ENCODE measurements at places on chromosomes 3 and 15.

DNA sequence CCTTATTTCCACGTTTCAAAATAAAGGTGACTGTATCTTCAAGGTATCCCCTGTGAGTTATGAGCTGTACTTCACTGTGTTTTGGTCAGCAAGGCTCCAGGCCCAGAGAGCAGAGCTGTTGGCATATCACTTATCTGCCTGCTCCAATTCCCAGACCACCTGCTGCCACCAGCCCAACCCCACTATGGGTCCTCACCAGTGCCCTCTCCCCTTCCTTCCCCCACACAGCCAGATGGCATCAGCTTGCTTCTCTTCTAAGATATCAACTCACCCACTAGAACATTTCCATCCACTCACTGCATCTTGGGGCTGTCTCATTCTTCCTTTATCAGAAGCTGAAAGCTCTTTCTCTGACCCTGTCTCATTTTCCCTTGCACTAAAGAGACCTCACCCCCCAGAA lies 136.9 kb upstream of the EIF1B start:
- no peak for DNase-seq

DNA sequence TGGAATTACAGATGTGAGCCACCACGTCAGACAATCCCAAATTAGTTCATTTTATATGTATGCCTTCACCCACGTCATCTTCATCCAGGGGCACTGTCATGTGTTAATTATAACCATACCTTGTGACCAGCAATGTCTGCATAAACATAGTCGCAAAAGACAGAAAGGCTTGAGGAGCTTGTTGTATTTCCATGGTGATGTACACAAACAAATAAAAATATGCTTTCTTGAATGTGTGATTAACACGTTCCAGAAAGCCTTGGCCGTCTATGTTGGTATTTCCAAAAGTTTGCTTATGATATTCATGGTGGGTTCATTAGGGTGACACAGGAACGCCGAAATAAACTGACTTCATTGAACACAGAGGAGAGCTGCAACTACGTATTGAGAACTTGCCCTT lies 524.7 kb upstream of the ZNF717 start:
- no peak for DNase-seq

- peak; percentile 13 for DNase-seq
These were observed 2.2 kb upstream of the ISG20 start for GRCh38 chr15:88636654-88637053.

DNA sequence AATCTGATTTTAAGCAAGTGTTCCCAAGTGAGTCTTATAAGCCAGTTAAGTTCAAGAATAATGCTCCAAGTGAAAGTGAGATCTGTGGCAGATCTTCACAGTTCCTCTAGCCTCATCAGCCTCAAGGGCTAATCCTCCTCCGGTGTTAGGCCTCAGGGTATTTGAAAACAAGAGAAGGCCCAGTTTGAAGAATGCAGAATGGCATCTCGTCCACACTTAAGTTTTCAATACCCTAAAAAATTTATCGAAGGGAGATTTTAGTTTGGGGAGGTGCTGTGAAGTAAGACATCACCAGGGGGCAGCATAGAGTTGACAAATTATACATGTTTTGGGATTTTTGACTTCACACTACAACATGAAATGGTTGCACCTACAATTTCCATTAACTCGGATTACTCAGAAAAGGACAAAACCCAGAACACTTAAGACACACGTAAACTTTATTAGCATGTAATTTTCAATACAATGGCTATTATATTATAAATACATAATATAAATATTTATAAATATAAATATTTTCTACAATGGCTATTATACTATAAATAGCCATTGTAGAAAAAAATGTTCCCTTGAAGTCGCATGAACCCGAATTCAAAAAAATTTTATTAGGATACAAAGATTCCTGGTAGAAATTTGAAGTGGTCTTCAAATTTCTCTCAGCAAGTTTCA lies 2.3 kb upstream of the TMEM266 start:
- DNase-seq: no peak

GRCh38 chr3:139774560-139775302 lies 97.0 kb upstream of the NMNAT3 start:
- peak; percentile 63 for DNase-seq

- DNase-seq: no peak
These were observed 67.0 kb upstream of the SLC25A26 start for GRCh38 chr3:66153481-66154443.

- DNase-seq: no peak
These were observed 33.7 kb downstream of the FLNB start for GRCh38 chr3:58041826-58042324.

- DNase-seq: no peak
These were observed 230.7 kb upstream of the TMC3 start for GRCh38 chr15:81604713-81605112.
